AG10803 (cell line): ENCODE measurements at places on chromosomes 6 and 20.

GRCh38 chr6:21050935-21051334, 516.7 kb downstream of the CDKAL1 start:
- no peak for DNase-seq

DNA sequence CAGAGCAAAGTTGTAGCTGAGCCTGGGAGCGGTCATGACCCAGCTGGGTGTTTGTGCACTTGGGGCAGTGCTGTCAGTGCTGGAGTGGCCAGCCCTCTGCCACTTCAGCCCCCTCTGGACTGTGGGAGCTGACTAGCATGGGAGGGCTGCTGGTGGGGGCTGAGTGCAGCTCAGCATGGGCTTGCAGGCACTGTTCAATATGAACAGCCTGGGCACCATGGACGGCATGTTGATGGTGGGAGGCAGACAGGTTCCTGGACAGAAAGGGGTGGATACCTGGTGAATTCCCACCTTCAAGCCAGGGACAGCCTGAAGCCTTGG, 50.5 kb downstream of the GGTLC1 start:
- no peak for DNase-seq

- DNase-seq, result no peak
These were observed 40.2 kb upstream of the ZNFX1 start for GRCh38 chr20:49318091-49318429.

DNA sequence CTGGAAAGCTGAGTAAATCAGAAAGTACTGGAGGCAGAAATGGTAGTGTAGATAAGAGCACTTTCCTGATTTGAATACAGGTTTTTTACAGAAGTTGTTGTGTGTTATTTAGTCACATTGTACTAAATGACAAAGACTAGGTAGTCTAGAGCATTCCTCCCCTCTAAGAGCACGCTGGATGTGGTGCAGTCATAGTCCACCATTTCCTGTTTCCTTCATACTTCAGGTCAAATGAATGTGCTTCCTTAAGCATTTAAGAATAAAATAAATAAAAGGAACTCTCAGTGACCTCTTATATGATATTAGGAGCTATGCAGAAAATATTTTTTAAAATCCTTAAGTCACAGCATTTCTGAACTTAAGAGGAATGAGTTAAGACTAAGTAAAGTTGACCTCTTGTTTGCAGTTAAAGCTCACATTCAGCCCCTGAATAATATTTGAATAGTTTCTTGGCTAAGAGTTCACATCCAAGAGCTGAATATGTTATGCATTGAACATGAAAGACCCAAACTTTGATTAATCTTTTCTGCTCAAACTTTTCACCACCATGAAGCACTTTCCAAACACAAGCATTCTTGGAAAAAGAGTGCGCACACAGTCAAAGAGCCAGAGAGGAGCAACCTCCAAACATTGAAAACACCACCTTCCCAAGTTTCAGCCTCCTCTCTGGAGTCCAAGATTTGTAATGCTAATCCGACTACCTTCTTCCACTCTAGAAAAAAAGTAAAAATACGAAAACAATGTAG, 53.4 kb upstream of the TMEM30A start:
- no peak for DNase-seq

DNA sequence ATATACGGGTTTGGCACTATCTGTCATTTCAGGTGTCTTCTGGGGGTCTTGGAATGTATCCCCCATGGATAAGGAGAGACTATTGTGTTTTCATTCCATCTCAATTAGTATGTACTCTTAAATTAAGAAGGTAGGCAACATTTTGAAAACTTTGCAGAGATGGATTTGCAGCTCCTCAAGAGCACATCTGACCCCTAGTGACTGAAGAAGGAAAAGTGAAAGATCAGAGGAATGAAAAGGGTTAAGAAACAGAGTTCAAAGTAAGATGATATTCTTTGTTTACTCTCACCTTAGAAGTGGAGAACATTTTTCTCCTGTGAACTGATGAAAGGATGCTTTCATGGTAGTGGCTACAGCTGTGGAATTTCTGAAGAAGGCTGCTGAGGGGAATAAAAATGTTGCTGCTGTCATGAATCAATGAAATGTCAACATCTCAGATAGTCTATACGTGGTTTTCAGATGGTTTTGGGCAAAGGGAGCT, 41.5 kb downstream of the SH3BGRL2 start:
- DNase-seq, result peak; percentile 16

- no peak for DNase-seq
These were observed 34.3 kb downstream of the PYGB start for GRCh38 chr20:25282034-25282781.

GRCh38 chr20:8670893-8671215, 398.0 kb upstream of the PLCB4 start:
- peak; percentile 98 for DNase-seq

DNA sequence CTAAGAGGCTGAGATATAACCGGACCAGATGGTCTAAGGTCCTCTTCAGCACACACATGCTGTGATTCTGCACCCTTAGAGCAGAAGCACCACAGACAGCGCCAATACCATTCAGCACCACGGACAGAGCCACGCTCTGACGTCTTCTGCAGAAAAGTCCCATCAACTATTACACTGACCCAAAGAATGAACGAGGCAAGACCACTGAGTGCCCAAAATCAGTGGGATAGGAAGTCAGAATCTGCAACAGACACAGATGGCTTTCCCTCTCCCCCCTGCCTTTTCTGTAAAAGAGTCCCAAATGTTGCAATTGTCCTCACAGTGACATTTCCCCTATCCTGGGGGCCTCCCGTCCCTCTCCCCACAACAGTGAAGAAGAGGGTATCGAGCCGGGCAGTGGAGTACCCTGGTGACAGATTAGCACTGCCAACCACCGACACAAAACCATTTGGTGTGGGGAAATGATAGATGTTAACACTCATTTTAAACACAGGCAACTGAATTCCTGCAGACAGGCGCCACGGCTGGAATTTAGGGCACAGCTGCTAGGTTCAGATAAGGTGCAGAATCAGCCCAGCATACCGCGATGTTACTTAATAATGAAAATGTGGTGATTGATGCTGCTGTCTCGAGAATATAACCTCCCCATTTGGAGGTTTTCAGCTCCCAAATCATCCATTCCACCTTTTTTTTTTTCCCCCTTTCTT, 66.6 kb upstream of the CTNNBL1 start:
- DNase-seq, result peak; percentile 35

DNA sequence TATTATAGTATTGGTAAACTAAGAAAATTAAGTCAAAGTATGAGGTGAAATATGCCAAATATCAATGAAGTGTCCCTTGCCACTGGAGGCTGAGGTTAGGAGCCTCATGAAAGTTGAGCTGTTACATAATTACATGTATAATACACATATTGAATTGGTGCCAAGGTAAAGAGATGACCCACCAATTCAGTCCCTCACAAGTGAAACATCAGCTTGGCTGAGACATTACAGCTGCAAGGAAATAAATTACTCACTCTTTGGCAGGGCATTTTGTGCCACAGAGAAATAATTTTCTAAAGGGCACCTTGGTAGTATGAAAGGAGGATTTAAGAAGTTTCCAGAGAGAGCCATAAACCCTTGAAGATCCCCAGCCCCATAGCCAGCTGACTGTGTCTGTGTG, 127.4 kb downstream of the ADGRG6 start:
- DNase-seq, result no peak

- DNase-seq, result no peak
These were observed 30.3 kb downstream of the JAG1 start for GRCh38 chr20:10643560-10643873.

- DNase-seq, result no peak
These were observed 214.5 kb upstream of the TENT5A start for GRCh38 chr6:81966968-81967367.

DNA sequence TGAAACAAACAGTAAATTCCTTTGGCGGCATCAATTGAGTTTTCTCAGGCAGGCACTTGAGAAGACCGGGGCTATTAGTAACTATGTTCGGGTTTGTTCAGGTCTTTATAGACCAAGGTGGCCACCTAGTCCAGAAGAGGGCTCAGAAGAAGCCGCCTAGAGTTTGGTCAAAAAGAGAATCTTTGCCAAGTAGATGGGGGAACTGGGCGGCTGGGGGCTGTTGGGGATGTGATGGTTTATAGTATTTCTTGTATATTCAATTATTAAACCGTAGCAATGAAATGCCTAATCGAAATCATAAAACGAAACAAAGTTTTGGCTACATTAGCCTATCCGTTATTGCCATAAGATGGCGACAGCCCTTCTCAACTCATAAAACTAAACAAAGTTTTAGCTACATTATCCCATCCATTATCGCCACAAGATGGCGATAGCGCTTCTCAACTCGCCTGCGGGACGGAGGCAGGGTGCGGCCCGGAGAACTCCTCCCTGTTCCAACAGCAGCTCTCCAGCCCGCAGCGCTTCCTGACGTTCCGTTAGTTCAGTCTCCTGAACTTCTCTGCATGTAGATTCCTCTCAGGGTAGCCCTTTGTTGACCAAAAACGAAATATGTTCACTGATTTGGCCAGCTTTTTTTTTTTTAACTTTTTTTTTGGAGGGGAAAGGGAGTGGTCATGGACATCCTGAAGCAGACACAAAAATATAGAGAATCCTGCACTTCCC, 120.5 kb upstream of the PRSS16 start:
- peak; percentile 89 for DNase-seq

DNA sequence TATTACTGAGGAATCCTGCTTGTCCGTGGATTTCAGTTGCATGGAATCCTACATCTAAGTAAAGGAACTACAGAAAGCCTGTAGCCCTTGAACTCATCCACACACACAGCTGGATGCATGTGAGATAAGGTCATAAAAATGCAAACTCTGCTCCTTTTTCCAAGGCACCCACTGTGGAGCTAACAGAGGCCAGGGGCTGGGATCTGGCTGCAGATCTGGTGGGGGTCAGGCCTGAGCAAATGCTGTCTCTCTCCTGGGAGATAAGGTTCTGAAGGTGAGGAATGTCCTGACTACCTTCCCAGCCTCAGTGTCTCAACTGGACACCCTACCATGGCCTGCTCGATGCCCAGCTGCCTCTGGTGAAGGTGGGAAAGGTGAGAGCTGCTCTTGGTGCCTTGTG, 321.5 kb downstream of the LRFN2 start:
- DNase-seq, result no peak

GRCh38 chr6:110214338-110214737, 34.1 kb downstream of the CDC40 start:
- DNase-seq, result no peak
